ENCODE measurements at places on chromosomes 5 and 9.

DNA sequence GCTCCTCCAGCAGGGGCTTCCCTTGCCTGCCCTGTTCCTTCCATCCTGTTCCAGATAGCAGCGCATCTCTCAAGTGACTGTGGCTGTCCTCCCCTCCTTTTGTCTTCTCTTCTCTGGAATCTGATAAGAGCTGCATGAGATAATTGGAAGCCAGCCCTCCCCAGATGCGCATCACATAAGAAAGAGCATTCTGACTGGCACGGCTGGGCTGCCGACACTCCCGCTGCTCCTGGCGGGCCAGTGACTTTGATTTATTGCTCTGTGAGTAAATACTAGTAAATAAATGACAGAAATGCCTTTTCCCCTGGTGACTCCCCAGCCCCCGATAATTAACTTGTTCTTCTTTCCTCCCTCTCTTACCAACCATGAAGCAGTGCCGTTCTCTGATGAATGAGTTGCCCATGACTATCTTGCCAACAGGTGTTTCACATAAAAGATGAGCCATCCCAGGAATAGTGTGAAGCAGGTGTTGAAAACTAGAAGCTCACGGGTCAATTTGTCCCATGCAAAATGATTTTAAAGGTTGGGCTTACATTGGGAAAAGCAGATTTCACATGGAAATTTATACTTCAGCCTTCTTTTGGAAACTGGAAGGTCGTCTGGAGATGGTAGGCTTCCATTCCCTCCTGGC, 212.3 kb downstream of the ERCC6L2 start:
- no peak for DNase-seq

DNA sequence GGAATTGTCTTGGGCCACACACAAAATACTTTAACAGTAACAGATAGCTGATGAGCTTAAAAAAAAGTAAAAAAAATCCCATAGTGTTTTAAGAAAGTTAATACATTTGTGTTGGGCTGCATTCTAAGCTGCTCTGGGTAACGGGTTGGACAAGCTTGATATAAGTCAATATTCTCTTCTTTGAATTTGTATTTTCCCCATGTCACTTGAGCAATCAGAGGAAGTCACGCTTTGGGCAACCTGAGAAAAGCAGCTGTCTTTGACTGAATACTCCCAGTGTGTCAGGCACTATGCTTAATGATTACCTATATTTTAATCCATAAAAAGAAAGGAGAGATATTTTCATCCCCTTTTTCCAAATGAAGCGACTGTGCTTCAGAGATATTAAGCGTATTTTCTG, 84.9 kb downstream of the ATP10B start:
- no peak for DNase-seq

- DNase-seq: no peak
Measured at GRCh38 chr5:68033961-68034571, 181.5 kb upstream of the PIK3R1 start.

DNA sequence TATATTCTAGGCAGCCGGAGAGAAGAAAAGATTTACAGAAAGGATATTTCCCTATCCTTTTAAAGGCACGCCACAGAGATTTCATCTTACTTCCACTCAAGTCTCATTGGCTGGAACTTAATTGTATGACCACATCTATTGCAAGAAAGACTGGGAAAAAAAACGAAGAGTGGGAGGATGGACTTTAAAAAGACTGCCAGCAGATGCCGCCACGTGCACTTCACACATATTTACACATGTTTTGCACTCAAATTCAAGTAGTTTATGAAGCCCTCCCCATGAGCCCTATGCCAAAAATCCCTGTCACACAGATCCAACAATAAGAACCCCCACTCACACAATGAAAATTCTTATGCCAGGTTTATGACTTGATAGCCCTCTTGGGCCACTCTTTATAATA, 138.5 kb upstream of the TYRP1 start:
- DNase-seq: no peak
